ENCODE measurements at places on chromosomes 13 and 19.

GRCh38 chr13:23671377-23671776 is 101.2 kb downstream of the TNFRSF19 start:
- DNase-seq = peak; percentile 63

DNA sequence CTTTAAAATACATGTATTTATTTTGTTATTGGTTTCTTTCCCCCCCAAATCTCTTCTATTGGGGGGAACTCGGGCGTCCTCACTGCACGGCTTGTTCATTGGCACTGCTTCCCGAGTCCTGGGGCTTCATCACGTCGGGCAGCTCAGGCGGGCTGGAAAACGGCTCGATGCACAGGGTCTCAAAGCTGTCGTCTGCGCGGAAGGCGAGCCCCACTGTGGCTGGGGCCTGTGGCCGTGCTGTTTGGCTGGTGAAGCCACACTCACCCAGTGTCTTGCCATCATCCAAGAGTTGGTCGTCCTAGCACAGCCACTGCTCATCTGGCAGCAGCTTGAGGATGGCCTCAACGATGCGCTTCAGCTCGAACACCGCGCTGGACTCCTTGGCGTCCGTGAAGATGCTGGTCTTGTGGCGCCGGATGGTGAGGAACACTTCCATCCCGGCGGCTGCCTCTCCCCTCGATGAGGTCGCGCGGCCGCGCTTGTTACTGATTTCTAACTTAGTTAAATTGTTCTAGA is 6.0 kb upstream of the ATP8A2 start:
- DNase-seq = no peak

DNA sequence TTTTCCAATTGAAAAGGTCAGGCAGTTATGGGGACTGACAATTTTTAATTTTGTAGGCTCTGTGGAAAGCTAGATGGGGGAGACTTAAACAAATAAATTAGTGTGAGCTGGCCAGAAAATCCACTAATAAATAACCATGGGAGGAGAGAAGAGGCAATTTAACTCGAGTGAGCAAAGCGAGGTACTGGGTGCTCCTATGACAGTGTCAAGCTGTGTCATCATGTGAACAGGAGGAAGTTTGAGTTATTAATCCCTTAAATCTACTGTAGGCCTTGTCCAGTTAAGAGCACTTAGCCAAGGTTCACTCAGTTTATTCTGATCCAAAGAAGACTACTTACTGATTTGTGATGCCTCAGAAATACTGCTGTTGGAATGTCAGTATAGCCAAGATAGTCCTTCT is 122.8 kb downstream of the OXGR1 start:
- no peak for DNase-seq

DNA sequence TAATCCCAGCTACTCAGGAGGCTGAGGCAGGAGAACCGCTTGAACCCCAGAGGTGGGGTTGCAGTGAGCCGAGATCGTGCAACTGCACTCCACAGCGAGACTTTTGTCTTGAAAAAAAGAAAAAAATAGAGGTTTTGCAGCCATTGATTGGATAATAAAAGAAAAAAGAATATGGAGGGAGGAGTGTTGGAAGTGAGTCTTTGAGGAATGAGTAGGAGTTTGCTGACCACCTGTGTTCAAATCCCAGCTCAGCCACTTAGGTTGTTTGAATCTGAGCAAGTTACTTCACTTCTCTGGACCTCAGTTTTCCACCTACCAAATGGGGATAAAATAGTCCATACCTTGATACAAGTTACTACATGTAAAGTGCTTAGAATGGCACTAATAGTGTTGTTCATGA is 6.2 kb downstream of the NRTN start:
- DNase-seq = no peak

DNA sequence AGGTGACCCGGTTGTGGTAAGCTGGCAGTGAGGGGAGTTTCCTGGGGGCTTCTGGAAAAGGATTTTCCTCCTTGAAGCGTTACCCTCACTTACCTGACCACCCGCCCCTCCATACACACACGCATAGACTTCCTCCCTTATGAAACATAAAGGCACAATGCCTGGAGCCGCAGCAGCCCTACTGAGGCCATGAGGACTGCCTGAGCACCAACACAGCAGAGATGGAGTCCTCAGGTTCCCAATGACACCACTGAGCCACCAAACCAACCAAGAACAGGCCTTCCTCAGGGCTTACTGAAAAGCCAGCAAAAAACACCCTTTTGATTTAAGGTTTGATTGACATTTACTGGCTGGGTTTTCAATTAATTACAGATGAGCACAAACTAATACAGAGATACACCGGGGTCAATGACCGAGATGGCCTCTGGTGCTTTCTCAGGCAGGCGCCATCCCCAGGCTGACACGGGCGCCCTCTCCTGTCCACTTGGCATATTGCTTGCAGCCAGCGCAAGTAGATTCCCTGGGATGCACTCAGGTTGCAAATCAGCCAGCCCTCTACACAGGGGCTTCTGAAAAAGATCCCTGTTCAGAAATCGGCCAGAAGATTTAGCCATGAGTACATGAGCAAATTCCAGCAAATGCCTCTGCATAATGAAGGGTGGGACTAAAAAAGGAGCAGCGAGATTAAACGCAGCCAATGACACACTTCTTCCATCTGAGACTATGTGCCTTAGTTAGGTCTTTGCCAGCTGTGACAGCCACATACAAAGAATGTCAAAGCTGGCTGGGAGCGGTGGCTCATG is 14.8 kb downstream of the OPA3 start:
- peak; percentile 19 for DNase-seq

- no peak for DNase-seq
Observed at GRCh38 chr19:282501-282900, 8.7 kb downstream of the PLPP2 start.
